ENCODE measurements at places on chromosomes 3 and 15.

DNA sequence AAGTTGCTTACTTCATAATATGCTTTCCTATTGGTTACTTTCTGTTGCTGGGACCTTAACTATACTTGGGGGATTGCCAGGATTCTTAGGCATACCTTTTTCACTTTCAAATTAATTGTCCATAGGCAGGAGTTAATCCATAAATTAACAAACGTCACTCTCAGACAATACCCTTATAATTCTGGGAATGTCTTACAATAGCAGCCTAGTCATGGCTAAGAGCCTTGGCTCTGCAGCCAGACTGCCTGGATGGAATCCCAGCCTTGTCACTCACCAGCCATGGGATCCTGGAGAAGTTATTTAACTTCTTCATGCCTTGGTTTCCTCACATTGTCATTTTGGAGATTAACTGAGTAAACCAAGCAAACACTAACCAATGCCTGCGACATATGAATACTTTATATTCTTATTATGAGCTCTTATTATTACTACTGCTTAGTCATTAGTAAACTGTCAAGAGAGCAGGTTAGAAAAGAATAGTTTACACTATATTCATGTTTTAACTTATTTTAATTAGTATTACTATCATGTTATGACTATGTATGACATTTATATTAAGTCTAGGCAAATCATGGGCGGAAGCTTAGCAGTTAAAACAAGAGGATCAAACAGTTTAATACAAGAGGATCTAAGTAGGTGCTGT is 29.0 kb downstream of the GYG1 start:
- no peak for DNase-seq

GRCh38 chr3:116030131-116030850 is 407.0 kb downstream of the GAP43 start:
- no peak for DNase-seq

DNA sequence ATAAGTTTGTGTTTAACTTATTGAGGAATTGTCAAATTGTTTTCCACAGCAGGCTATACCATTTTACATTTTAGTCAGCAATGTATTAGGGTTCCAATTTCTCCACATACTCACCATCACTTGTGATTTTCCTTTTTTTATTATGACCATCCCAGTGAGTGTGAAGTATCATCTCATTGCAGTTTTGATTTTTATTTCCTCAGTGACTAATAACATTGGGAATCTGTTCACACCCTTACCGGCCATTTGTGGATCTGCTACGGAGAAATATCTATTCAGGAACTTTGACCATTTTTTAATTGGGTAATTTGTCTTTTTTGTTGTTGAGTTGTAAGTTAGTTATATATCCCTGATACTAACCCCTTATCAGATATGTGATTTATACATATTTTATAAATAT is 54.8 kb upstream of the LMCD1 start:
- no peak for DNase-seq

- DNase-seq: no peak
Measured at GRCh38 chr3:52366527-52366926, 50.4 kb downstream of the DNAH1 start.

- no peak for DNase-seq
Measured at GRCh38 chr3:39907981-39908380, 98.6 kb downstream of the MYRIP start.

GRCh38 chr3:138691351-138691750 is 82.8 kb downstream of the FAIM start:
- no peak for DNase-seq

DNA sequence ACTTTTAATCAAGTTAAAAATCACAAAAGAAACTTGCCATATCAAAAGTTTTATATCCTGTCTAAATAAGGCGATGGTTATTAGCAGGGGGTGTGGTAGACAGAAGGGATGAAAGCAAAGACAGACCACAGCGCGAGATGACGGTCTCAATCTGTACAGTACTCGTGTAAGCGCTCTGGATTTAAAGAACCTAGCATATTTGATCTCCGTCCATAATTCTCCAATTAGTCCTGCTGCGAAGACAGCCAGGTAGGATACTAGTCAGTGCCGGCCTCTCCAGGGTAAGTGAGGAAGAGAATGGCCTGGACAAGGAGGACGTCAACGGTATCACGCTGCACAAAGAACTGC is 701 bp downstream of the SGO1 start:
- no peak for DNase-seq

Measured in AG09309 (cell line).